Gastroesophageal sphincter (tissue), 4 donors: ENCODE measurements at places on chromosomes 2 and 18. TPM values are rescaled to one million over a fixed set of nuclear protein-coding genes. Genes with fewer than 3 reads are reported as not detected.

Gene TRIP12
- total RNA-seq, result 199 TPM

Gene ROCK2
- 124 TPM for total RNA-seq

Gene FABP1
- not detected for total RNA-seq

Gene IL1F10
- total RNA-seq, result not detected

Gene EFHD1
- 12.5 TPM for total RNA-seq
